ENCODE measurements at places on chromosomes 1 and 21.

DNA sequence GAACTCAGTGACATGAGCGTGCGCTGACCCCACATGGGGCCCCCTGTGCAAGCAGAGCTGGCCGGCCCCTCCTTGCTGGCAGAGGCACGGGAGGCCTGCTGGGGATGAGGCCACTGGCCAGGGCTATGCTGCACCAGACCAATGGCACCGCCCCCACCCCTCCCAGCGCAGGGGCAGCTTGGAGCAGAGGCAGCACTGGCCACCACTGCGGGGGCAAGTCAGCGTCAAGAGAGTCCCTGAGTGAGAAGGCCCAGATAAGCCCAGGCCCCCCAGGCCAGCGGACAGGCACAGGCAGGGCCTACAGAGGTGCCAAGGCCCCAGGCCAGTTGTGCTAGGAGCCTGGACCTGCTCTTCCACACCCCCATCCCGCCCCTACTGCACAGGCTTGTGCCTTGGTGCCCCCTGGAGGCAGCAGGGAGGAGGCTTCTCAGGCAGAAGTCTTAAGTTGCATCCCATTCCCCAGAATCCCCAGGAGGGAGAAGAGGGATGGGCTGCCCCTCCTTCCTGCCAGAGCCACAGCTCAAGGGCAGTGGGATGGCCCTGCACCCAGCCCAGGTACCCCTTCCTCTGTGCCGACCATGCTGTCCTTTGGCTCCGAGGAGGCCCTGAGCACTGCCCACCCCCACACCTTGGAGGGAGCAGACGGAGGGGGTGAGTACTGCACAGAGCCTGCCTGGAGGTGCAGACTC, 35.8 kb downstream of the EPHX1 start:
- DNase-seq = no peak

DNA sequence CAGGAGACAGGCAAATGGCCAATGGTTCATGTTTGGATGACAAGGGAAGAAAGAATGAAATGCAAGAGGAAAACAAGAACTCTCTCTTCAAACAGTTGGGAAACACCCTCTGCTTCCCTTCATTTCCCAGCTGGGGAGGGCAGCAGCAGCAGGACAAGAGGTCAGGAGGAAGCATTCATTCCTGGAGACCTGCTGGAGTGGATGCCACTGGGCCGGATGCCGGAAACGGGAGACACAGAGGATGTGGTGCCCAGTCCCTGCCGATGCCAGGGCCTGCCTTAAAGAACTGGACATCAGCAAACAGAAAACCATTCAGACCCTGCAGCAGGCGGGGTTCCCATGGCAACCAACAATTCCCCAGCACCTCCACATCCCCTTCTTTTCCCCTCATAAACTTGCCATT, 102.3 kb upstream of the ZNF648 start:
- DNase-seq = no peak

- DNase-seq = no peak
These were observed 293.6 kb downstream of the PLPP3 start for GRCh38 chr1:56285554-56286402.

GRCh38 chr1:54971317-54971791, 9.1 kb upstream of the TMEM61 start:
- DNase-seq = no peak

- no peak for DNase-seq
These were observed 15.8 kb downstream of the PRXL2B start for GRCh38 chr1:2602311-2602835.

DNA sequence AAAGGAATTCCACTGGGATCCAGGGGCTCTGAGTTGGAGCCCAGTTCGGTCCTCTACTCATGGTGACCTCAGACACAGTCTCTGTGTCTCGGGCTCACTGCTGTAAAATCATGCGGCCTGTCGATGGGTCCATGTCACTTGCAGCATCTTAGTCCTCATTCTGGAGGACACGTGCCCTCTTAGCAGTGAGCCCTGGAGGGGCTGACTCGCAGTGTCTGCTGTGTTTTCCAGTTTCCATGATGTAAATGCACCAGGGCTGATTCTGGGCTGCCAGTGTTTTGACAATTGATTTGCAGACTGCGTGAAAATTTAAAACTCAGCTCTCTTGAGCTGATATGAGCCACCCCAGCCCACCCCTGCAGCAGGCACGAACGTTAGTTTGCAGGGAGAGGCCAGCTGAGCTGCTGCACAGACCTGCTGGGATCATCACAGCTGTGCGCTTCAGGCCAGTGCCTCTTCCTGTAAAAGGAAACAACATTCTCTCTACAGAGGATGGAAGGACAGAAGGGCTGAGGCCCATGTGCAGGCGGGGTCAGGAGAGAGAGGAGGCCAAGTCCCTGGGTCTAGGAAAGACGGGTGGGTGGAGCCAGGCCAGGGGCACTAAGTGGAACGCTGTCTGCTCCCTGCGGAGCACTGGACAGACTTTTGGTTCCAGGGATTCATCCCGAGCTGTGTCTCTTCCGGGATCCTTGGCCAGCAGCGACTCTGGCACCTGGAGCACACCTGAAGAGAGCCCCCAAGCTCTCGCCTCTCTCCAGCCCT, 42.6 kb downstream of the RSPH1 start:
- DNase-seq = no peak

All from HS-27A (cell line).